Cardiac fibroblast (primary cell): ENCODE measurements at places on chromosomes 4 and X.
A peak's percentile ranks its signal among the peaks of the same experiment; 100 is the strongest.

DNA sequence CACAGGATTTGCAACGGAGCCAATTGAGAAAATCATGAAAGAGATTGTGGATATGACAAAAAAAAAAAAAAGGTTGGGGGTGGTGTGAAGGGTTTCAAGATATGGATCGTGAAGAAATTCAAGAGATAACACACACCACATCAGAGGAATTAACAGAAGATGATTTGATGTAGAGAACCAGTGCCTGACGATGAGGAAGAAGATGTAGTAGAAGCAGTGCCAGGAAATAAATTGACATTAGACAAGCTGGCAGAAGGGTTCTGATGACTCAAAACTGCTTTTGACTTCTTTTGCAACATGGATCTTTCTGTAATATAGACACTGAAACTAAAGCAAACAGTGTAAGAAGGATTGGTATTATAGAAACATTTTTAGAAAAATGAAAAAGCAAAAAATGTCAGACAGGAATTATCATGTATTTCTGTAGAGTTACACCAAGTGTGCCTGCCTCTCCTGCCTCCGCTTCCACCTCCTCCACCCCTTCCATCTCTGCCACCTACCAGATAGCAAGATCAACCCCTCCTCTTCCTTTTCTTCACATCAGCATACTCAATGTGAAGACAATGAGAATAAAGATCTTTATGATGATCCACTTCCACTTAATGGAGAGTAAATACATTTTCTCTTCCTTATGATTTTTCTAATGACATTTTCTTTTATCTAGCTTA, 127.5 kb upstream of the OTUD4 start:
- DNase-seq, result no peak

DNA sequence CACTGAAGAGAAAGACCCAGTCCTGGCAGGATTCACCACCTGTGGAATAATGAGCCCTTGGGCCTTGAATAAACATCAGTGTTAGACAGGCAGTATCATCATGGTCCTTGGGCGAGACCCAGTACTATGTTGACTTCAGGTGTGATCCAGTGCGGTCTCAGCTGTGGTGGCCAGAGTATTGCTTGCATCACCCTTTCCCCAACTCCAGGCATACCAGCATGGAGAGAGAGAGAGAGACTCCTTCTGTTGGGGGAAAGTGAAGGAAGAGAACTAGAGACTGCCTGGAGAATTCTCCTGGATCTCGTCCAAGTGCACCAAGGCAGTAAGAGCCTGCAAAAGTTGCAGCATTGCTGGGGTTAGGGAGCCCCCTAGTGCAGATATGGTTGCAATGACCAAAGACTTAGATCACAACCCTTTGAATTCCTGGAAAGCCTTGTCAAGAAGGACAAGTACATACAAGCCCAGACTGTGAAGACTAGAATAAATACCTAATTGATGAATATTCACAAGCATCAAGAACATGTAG, 61.1 kb upstream of the VAMP7 start:
- peak; percentile 88 for DNase-seq

GRCh38 chr4:54746218-54746617, 88.5 kb downstream of the KIT start:
- DNase-seq, result no peak

GRCh38 chr4:88823058-88823919, 125.7 kb upstream of the NAP1L5 start:
- peak; percentile 95 for DNase-seq

- peak; percentile 49 for DNase-seq
These were observed 616 bp downstream of the WDR1 start for GRCh38 chr4:10115797-10116568.

DNA sequence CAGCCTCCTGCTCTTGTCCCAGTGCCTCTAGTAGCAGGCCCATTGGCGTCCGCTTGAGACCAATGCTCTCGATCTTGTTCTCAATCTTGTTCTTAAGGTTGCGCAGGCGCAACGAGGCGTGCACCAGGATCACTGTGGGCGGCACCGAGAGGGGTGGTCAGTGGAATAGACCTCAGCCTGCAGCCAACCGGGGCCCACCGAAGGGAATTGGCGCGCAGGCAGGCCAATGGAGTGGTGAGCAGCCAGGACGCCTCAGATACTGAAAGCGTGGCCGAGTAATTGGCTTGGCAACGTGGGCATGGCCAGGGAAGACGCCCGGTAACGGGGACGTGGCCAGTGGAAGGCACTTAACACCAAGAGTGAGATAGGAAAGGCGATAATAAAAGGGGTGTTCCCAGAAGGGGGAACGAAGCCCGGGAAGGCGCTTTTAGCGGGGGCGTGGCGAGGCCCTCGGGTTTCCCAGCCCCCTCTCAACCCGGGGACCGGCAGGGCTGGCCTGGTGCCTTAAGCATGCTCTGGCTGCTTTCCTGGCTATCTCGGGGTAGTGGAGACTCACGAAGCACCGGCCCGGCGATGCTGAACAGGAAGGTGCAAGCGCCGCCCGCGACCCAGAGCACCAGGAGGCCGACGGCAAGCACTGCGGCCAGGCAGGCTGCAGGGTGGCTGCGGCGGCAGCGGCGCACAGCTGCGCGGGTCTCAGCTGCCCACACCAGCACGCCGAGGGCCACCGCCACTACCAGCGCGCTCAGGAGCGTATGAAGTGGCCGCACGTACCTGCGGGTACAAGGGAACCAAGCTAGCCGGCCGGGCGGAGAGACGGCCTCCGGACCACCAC, 1.7 kb downstream of the PRAF2 start:
- peak; percentile 90 for DNase-seq

DNA sequence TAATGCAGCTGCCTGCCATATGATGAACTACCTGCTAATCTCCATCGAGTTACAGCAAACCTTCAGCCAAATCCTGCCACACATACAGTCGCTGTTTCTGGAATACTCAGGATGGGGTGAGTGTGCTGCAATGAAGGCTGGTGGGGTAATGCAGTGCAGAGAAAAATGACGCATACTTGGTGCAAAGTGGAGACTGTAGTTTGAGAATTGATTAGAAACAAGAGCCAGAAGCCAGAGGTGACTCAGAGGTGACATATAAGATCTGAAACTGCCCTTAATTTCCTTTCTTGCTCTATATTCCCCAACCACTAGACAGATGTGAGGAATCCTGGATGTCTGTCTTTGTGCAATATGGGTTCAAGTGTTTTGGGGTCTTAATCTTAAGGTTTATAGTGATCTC, 22.0 kb downstream of the C4orf54 start:
- no peak for DNase-seq

GRCh38 chrX:19924285-19924684, 36.9 kb upstream of the SH3KBP1 start:
- DNase-seq, result peak; percentile 32

DNA sequence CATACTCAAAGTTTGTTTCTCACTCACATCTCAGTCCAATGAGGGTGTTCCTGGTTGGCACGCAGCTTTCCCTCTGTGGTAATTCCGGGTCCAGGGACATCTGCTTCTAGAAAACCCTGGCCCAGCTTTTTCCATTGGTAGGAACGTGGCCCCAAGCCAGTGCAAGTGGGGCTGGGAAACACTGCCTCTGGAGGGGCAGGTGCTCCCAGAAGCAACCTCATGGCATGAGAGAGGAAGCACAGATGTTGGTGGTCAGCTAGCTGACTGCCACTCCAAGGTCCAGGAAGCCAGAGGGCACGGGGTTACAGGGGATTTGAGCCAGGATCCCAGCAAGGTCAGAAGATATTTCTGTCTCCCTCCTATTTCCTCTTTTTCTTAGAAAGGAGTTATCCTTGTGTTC, 47.5 kb downstream of the DCTD start:
- no peak for DNase-seq

- DNase-seq, result no peak
These were observed 34.4 kb upstream of the CCDC160 start for GRCh38 chrX:134202561-134202960.

DNA sequence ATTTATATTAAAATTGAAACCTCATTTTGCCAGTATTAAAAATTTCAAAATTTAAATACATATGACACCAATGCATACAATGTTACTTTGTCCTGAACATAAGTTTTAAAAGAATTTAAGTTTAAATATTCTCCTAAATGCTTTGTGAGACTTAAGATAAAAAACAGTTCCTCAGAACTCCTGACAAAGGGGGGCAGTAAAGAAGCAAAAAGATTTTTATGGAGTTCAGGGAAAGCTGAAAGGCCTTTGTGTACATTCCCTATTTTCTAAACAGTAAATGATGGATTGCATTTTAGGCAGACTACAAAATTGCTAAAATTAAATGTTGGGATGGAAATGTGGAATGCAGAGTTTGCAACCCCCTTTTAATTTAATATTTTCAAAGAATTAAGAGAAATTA, 81.7 kb downstream of the SNCA start:
- DNase-seq, result no peak

DNA sequence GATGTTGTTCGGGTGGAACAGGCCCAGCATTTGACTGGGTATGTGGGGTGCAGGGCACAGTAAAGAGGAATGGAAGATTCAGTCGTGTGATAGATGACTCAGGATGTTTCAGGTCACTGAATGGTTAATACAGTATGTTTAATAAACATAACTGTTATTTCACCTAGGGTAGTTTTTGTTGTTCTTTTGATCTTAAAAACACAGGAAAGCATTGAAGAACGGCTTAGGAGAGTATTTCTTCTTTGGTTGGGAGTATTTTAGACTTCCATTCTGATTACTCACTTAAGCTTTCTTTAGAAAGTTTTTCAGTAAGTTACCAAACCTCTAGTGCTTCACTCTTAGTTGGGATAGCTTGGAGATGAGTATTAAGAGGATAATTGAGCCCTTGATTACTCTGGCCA, 62.3 kb downstream of the STAG2 start:
- no peak for DNase-seq

- peak; percentile 12 for DNase-seq
These were observed 26.6 kb downstream of the ZRSR2 start for GRCh38 chrX:15816886-15817285.

DNA sequence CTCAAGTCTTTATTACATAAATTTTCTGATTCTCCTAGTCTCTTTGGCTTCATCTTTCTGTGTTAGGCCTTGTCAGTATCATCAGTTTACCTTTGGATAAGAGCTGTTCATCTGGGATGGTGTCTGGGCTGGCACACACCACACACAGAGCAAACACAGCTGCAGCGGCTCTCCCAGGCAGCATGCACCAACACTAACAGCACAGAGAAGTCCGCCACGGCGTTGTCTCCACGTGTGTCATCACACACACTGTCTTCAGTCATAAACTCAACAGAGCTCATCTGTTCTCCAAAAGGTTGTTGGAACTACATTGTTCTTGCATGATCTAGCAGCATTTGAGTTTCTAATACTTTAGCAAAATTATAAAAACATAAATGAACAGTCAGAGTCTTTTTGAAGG, 851.9 kb upstream of the FRG1 start:
- no peak for DNase-seq

GRCh38 chr4:8329560-8329858, 60.0 kb downstream of the HTRA3 start:
- no peak for DNase-seq

DNA sequence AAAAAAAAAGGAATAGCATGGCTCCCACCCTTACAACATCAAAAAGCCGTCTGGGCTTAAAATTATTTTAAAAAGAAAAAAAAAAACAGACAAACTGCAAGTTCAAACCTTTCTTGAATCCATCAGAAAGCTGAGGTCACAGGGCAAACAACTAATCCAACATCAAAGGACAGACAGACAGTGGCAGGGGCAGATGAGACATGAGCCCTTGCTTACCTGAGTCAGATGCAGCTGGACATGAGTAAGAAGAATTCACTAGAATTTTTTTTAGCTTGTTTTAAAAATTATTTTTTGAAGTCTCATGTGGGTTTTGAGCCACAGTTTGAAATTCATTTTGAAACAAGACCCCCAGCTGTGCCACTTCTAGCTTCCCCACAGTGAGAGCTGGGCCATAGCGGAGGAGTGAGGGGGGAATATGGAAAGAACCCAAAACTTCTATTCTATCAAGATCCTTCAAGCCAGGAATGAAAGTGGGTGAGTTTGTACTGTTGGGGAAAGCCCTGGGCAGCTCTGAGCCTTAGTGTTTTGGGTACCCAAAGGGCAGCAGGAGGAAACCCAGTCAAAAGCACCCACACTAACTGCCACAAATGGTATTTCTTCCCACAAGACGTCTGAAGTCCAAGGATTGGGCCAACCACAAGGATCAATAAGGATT, 111.4 kb downstream of the ATXN3L start:
- no peak for DNase-seq

GRCh38 chr4:112234952-112235609, 3.5 kb downstream of the AP1AR start:
- peak; percentile 93 for DNase-seq

DNA sequence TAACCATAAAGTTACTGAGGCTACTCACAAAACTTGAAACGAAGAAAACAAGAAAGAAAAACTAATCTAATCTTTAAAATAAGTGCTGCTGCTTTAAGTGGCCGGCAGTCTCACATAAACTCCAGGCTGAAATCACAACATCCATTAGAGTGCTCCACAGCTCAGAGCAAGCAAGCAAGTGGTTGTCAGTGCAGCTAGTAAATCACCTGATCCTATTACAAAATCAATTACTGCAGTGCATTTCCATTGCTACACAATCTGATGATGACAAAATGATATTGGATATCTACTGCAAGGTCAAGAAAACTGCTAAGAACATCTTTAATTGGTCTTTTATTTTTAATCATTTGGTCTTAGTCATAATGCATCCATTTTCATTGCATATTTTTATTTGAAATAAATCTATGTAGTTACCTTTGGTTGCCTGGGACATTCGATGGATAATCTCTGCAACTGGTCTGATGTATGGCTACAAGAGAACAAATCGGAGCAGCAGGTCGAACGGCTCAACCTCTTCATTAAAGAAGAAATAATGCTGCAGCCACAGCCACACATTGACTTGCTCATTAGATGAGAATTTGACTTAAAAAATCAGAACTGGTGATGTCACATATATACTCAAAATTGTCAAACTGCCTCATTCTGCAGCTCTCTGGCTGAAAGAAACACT, 87.7 kb downstream of the FBXW7 start:
- DNase-seq, result no peak

DNA sequence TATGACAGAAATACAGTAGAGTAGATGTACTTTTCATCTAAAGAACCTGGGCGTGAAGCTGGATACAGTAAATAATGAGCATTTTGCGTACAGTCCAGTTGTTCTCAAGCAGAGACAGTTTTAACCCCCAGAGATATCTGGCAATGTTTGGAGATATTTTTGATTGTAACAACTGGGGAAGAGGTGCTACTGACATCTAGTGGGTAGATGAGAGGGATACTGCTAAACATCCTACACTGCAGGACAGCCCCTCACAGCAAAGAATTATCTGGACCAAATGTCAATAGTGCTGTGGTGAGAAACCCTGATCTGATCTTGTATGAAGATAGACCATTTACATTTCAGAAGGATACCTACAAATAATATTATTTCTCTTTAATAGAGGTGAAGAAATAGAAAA, 200.2 kb upstream of the FAM47A start:
- peak; percentile 2 for DNase-seq
